ENCODE measurements at places on chromosomes 16 and 17.

DNA sequence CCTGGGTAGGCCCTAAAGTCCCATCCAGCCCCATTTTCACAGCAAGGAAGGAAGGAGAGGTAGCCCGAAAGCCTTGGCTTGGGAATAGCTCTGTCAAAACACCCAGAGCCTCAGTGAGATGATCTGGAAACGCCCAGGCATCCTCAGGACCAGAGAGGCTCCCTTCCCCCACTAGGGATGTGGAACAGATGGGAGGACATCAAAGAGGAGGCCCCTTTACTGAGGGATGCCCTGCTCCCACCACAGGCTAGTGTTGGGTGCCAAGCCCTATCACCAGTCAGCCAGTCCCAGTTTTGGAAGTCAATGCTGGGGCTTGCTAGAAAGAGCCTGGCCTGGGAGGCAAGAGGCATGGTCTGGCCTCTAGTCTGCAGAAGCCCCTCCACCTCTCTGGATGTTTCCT, 4.7 kb downstream of the TPPP3 start:
- no peak for DNase-seq

DNA sequence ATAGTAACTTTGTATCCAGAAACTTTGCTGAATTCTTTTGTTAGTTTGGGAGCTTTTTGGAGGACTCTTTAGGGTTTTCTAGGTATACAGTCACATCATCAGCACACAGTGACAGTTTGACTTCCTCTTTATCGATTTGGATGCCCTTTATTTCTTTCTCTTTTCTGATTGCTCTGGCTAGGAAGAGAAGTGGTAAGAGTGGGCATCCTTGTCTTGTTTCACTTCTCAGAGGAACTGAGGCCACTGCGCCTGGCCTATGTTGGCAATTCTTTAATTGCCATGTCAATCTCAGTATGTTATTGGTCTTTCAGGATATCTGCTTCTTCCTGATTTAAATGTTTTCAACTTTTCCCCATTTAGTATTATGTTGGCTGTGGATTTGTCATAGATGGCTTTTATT, 24.6 kb downstream of the ATF7IP2 start:
- DNase-seq: no peak

GRCh38 chr16:60404401-60404800, 1631.8 kb downstream of the CDH8 start:
- DNase-seq: no peak

DNA sequence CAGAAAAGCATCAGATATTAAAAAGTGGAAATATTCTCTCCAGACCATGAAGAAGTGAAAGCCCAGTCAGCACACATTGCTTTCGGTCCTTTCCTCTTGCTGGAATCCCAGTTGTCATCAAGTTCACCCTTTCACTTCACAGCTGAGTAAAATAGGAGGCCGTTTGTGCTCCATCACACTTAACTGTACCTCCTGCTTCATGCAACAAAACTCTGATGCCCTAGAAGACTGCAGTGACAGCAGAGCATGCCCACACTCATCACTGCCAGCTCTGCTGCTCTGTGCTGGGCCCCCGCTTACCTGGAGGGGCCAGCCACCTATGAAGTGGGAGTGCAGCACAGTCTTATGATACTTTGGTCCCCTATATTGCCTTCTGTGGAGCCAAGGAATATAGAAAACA, 62.5 kb downstream of the N4BP1 start:
- no peak for DNase-seq

DNA sequence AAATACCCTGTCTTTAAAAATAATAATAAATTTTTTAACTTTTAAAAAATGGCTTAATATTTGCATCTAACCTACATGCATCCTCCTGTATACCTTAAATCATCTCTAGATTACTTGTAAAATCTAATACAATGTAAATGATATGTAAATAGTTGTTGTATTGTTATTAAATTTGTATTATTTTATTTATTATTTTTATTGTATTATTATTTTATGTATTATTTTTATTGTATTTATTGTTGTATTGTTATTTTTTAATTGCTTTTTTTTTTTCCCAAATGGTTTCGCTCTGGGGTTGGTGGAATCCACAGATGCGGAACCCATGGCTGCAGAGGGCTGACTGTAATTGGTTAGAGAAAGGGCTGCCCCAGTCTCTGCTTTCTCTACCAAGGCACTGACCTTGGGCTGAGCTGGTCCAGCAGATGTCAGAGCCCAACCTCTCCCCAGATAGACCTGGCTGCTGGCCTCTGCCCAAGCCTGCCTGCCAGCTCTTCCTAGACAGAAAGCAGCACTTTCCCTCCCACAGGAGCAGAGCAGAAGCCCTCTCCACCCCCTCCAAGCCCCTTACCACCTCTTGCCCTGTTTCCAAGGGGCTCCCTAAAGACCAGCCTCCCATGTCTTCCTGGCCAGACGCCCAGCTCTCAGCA, 183.8 kb downstream of the GSG1L start:
- DNase-seq: no peak

GRCh38 chr17:59767176-59767575, 59.7 kb downstream of the VMP1 start:
- no peak for DNase-seq

- no peak for DNase-seq
These were observed 92.9 kb upstream of the CHMP6 start for GRCh38 chr17:80898716-80899115.

DNA sequence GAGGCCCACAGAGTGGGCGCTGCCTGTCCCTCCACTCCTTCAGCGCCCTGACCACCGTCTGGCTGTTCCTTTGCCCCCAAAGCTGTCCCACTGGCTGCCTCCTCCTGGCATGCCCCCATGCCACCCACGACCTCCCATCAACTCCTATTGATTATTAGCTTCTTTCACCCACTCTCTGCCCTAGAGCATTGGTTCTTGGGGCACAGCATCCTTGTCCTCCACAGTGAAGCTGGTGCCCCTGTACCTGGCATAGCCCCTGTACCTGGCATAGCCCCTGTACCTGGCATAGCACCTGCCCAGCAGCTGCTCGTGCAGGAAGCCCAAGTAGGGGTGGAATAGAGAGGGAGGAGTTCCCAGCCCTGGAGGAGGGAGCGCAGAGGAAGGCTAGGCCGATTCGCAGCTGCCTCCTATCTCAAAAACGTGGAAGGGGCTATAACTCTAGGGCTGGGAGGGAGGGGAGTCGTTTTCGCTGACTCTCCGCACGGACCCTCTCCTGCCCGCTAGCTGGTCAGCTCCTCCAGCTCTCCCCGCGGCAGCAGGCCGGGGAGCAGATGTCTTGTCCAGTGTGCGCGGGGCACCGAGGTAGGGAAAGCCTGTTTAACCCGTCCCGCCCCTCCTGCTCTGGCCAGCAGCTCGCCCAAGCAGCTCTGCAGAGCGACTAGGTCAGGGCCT, 5.7 kb upstream of the ACTG1 start:
- DNase-seq: no peak

- DNase-seq: no peak
These were observed 2.2 kb upstream of the TMC5 start for GRCh38 chr16:19415461-19415860.

DNA sequence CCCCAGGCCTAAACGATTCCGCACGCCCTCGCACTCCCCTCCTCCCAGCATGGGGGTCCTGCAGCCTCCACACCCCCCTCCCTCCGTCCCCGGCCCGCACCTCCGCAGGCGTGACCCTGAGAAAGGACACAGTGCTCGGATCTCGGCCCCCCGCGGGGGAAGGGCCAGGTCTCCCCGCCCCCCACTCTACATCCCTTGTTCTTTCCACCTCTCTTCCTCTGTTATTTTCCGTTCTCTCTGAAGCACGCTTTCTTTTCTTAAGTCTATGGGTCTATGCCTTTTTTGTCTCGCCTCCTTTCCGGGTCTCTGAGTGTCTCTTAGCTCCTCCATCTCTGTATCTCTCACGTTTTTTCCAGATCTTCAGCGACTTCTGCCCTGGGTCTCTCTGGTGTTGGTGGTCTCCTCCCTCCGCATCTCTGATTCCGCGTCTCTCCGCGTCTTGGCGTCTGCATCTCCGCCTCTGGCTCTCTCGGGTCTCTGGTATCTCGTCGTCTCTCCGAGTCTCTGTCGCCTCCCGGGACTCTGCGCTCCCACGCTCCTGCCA, 2.1 kb upstream of the HES7 start:
- DNase-seq: no peak

- DNase-seq: no peak
These were observed 14.2 kb upstream of the ST6GALNAC2 start for GRCh38 chr17:76599694-76600460.

- DNase-seq: no peak
These were observed 450.0 kb downstream of the PMP22 start for GRCh38 chr17:14815079-14815478.

DNA sequence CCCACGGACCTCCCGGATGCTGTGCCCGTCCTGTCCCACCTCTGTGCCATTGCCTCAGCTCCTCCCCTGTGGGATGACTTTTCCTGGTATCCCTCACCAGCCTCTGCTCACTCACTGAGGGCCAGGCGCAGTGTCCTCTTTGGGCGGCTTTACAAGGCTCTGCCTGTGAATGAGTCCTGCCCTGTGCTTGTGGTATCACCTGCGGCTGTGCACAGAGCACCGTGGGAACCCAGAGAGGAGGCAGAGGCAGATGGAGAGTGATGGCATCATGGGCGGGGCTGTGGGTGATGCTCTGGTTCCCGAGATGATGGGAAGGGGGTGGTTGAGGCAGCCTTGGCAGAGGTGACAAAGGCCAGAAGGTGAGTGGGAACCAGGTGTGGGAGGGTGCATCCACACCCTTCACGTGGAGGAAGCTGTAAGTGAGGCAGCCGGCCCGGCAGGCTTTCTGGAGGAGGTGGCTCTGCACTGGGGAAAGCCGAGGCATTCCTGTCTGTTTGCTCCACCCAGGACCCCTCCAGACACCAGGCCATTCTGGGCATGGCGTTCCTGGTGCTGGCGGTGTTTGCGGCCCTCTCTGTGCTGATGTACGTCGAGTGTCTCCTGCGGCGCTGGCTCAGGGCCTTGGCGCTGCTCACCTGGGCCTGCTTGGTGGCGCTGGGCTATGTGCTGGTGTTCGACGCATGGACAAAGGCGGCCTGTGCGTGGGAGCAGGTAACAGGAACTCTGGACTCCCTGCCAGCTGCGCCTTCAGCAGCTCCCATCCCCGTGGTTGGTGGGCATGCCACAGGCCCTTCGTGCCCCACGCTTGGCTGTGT, 23.8 kb downstream of the ADCY7 start:
- DNase-seq: no peak

DNA sequence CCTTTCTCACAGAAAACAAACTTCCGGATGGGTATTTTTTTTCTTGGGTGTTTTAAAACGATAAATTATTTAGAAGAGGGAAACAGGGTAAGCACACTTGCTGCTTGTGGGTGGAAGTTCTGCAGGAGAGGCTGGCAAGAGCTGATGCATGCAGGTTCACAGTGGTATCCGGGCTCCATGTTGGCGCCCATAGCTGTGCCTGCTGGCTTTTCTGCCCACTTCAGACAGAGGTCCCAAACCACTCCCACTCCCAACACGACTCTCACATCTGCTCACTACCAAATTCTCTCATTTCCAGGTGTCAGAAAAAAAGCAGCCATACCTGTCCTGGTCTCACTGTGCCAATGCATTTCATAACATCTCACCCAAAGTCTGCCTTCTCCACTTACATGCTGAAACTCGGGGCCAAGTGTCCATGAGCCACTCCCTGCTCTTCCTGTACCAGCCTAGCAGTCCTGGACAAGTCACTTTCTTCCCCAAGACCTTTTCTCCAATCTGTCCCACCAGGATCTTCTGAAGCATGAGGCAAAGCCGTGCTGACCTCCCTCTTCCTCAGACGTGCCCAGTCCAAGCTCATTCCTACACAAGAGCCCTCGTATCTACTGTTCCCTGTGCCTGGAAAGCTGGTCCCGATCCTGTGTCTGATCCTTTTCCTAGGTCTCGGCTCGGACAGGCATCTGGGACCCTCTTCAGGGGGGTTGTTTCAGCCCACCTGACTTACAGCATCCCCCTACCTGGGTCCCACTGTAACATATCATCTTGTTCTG, 1.5 kb downstream of the CD300LF start:
- no peak for DNase-seq

DNA sequence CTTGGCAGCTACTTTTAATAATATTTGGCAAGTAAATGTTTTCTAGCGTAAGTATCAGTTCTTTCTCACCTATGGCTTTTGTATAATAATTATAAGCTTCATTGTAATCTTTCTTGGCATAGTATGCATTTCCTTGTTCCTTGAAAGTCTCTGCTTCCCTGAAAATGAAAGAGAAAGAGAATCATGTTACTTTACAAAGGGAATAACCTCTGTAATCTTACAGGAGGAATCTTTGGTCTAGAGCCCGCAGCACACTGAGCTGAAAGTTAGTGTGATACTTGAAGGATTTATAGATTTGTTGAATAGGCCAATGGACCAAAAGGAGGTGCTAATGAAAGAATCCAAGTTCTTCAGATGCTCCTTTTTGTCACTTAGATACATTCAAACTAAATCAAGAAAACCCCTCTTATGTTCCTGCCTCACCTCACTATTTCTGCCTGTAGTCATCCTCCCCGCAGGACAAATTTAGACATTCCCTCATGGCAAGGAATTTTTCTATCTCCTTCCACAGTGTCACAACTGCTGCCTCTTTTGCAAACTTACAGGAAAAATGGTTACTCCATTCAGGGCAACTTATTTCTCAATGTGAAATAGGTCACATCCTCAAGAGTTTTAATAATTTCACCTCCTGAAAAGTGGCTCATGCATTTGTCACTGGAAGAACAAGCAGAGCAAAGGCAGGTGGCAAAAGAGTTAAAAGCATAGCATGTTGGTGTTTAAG, 16.7 kb downstream of the DNAJC7 start:
- DNase-seq: no peak

Data from NCI-H748 treated with DMSO at 0.1 percent for 48 hours (cell line).